ENCODE measurements at places on chromosomes 4 and X.

DNA sequence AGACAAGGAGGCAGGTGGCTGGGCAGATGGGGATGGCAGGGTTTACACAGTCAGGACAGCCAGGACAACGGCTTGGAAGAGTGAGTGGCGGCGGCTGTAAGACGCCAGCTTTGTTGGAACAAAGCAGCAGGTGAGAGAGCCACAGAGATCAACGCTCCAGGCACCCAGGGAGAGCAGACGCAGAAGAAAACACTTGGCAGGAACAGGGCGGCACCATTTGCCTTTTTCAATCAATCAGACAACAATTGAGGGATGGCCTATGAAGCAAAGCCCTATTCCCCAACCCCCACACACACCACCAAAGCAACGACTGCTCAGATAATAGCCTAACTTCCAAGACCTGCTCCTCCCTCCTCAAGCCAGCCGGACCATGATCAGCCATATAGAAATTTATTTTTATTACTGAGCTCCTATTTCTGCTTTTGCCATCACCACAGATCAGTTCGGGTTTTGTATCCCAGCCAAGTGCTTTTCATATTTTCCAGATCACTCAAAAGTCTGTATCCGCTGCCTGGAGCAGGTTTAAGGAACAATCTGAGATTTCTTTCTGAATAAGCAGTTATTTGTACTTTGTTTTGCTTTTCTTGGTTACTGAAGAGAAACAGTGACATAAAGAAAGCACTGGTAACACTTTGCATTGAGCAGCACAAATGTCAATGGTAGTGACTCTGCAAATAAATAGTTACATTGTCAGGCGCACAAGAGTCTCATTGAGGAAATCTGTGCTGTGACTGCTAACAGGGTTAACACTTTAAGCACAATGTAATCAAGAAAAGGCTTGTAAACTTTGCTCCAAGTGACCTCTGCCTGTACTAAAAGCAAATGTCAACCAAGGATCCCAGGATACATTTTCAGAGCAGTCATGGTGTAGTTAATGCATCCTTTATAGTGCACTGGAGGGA is 81.8 kb upstream of the RBPJ start:
- no peak for DNase-seq

DNA sequence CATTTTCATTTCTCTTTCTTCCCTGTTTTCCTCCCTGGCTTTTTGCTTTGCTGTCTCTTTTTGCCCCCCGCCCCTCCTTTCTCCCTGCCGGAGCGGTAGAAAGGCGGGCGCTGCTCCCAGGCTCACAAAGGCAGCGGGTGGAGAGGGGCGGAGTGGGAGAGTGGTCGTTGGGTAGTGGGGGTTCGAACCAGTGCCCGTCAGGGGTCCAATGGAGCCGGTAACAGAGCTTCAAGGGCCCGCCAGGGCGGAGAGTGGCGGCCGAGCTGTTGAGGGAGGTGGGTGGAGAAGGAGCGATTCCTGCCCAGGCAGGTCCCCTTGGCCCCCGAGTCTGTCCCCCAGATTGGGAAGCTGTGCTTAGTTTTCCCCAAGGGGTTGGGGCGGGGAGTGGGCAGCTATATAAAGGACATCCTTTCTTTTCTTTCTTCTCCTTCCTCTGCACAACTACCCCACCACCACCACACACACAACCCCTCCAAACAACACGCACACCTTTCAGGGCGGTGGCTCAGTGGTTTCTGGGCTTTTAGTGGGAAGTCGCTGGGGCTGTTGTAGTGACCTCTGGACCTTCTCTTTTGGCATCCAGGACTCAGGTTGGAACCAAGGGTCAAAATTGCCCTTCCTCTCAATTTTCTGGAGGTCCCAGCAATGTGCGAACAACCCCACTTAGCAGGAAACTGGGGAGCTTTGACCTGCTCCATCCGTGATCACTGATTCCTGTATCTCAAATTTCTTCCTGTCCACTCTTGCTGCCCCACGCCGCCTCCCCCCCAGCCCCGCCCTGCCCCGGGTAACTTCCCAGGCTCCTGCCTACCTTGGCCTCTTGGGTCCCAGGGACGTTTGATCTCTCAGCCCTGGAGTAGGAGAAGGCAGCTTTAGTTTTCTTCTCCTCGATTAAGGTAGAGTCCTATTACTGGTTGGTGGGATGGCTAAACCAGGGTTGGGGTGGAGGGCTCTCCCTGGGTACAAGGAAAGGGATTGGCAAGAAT is 1.9 kb downstream of the EFNB1 start:
- no peak for DNase-seq

GRCh38 chr4:38273407-38273806 is 313.2 kb downstream of the PTTG2 start:
- DNase-seq: no peak

- no peak for DNase-seq
Observed at GRCh38 chr4:25925486-25926201, 11.6 kb downstream of the SMIM20 start.

DNA sequence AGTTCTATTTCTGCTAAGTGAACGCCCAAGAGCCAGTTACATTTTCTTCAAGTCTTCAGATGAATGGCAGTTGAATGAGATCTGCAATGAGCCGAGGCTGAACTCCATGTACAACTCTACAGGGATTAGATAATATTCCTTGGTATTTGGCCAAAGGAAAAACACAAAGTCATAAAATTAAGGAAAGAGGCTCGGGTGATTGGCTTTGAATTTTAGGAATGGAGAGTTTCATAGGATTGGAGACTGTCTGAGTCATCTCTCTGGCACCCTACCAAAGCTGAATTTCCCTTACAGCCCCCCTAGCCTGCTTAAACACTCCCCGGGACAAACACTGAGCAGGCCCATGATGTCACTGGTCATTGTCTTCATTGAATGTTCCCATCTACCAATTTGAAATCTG is 188.0 kb upstream of the C1QTNF7 start:
- DNase-seq: no peak

DNA sequence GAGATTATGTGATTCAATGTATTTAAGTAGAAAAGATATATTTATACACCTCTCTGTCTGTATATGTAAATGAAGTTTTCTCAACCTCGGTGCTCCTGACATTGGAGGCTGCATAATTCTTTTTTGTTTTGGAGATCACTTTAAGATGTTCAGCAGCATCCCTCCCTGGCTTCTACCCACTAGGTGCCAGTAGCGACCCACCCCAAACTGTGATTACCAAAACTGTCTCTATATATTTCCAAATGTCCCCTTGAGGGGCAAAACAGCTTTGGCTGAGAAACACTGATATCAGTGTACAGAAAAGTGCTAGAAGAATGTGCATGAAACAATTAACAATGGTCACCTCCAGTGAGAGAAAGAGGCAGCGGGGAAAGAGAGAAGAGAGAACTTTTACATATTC is 51.2 kb downstream of the DCX start:
- DNase-seq: no peak

- no peak for DNase-seq
Observed at GRCh38 chr4:99485212-99485611, 25.6 kb upstream of the C4orf17 start.

- DNase-seq: no peak
Observed at GRCh38 chr4:23697722-23698121, 192.1 kb downstream of the PPARGC1A start.

GRCh38 chr4:142238589-142238988 is 602.2 kb downstream of the IL15 start:
- DNase-seq: no peak

DNA sequence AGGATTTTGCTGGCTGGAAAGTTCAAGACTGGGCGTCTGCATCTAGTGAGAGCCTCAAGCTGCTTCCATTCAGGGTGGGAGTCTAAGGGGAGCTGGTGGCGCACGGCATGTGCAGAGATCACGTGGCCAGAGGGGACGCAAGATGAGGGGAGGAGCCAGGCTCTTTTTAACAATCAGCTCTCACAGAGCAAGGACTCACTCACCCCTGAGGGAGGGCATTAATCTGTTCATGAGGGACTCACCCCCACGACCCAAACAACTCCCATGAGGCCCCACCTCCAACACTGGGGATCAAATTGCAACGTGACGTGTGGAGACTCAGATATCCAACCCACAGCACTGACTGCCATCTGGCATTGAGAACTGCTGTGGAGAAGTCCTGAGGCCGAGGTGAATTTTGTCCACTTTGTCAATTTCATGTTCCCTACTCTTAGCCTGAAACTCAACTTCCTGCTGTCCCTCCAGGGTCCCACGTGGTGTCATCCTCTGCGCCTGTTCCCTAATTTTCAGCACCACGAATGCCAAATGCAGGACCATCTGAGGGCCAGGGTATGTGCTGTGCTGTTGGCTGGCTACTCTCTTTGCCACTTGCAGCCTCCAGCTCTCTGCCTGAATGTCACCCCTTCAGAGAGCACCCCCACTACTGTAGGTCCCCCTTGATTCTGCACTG is 5.6 kb downstream of the ZFP92 start:
- no peak for DNase-seq

- DNase-seq: no peak
Observed at GRCh38 chr4:143017210-143017609, 167.5 kb upstream of the USP38 start.

- no peak for DNase-seq
Observed at GRCh38 chrX:63754136-63754859, 30.7 kb downstream of the ARHGEF9 start.

DNA sequence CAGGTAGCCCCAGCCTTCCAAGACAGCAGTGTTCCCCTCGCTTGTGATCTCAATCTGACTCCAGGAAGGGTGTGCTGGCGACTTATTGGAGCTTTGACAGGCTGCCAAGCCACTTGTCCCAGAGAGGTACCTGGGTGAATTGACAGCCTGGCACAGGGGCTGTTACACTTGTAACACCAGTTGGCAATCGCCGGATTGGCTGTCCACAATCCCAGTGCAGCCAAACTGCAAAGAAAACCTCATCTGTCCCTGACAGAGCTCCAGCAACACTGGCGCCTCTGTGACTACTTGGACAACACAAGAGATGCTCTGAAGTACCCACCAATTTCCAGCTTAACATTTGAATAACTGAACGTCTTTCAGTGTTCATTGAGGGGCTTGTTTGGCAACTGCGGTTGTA is 76.8 kb upstream of the PRPS1 start:
- DNase-seq: no peak

DNA sequence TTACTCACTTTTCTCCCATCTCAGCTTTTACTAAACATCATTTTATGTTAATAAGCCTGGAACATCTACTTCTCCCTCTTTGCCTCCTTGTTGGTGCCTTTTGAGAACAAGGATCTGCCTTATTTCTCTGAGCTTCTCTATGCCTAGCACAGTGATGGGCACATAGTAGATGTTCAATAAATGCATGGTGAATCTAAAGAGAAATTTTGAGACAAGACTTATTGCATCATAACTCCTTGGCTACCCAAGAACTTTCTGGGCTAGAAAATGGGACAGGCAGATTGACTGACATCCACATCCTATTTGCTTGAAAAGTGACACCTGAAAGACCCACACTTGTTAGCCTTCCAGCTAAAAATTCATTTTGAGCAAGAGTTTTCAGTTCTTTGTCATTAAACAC is 87.2 kb upstream of the TFDP3 start:
- no peak for DNase-seq

GRCh38 chrX:10597871-10598270 is 22.5 kb downstream of the MID1 start:
- DNase-seq: no peak

GRCh38 chrX:38172596-38172995 is 48.1 kb downstream of the SRPX start:
- no peak for DNase-seq

GRCh38 chrX:154774622-154775021 is 12.0 kb downstream of the DKC1 start:
- DNase-seq: no peak

GRCh38 chrX:23482561-23482960 is 147.9 kb downstream of the PTCHD1 start:
- no peak for DNase-seq

- DNase-seq: peak; percentile 80
Observed at GRCh38 chr4:3880615-3881120, 114.5 kb downstream of the ADRA2C start.

GRCh38 chr4:71609167-71609566 is 174.7 kb downstream of the GC start:
- no peak for DNase-seq

DNA sequence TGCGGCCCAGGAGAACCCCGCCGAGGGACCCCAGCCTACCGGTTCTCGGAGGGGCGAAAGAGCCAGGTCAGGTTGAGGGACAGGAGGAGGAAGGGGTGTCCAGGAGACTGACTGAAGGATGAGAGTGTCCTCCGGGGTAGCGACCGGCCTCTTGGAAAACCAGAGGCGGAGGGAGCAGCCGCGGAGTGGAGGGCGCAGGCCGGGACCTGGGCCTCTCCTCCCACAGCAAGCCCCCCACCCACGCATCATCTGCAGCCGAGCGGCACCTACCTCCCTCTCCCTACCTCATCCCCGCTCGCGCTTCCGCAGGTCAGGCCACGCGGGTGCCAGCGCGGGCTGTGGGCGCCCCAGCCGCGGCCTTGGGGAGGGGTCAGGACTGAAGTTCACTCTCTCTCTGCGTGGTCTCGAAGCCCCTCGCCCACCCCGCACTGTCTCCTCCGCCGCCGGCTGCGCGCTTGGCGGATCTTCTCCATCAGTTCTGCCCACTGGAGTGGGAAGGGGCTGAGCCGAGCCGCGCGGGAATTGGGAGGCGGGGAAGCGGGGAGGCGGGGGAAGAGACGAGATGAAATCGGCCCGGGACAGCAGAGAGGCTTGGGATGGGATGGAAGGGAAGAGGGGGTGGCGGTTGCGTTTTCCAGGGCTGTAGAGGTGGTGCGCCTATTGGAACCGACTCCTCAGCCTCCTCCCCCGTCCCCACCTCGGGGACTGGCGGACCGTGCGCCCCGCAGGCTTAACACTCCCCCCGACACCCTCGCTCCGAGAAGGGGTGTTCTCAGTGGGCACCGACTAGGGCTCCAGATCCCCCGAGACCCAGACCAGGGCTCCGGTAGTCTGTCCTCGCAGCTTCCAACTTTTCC is 1.8 kb downstream of the NLGN4X start:
- peak; percentile 17 for DNase-seq

DNA sequence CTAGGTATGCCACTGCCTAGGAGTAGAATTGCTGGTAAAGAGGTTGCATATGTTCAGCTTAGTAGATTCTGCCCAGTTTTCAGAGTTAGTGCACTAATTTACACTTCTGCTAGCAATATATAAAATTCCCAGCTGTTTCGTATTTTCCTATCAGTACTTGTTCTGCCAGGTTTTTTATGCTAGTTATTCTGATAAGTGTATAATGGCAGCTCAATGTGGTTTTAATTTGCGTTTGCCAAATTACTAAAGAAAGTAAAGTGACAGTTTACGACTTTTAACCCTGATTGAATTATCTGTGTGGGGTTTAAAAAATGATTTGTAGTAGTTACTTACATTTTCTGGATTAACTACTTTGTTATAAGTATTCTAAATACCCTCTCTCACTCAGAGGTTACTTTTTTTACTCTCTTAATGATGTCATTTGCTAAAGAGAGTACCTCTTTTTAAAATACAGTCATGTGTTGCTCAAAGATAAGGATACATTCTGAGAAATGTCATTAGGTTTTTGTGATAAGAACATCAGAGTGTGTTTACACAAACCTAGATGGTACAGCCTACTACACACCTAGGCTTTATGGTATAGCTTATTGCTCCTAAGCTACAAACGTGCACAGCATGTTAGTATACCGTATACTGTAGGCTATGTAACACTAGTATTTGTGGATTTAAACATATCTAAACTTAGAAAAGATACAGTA is 363.2 kb downstream of the IL15 start:
- no peak for DNase-seq

All from activated naive CD8-positive, alpha-beta T cell treated with anti-CD3 and anti-CD28 coated beads, Interleukin-2, amount 10 ng/mL, durations not matched to agents 7 days and 5 days (primary cell).